Right ventricle myocardium inferior (tissue), 1 donor: ENCODE measurements at places on chromosomes 7 and 10.

- DNase-seq: peak; percentile 69
Measured at GRCh38 chr10:79380125-79380945, 33.1 kb downstream of the PPIF start.

- DNase-seq: peak; percentile 58
Measured at GRCh38 chr7:157676456-157677255, 339.9 kb downstream of the DNAJB6 start.

GRCh38 chr10:63636812-63637211 lies 115.6 kb downstream of the REEP3 start:
- no peak for DNase-seq

GRCh38 chr7:19312416-19312815 lies 167.2 kb upstream of the FERD3L start:
- no peak for DNase-seq

- no peak for DNase-seq
Measured at GRCh38 chr10:62640411-62640810, 164.1 kb upstream of the ADO start.

DNA sequence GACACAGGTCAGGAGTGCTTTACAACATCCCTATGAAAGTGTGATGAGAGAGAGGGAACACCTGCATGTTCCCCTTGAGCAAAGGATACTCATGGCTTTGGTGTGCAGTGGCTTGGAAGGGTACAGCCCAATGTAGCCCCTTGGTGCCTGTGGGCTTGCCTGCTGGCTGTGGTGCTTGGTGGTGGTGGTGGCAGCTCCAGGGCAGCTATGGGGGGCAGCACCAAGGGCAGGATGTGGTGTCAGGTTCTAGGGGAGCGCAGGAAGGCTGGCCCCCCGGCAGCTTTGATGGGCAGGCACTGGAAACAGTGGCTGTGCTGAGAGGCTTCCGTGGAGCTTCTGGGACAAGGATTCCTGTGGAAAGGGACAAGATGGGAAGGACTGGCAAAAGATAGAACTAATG lies 464.0 kb upstream of the ZMIZ1 start:
- DNase-seq: no peak

- DNase-seq: no peak
Measured at GRCh38 chr7:77877791-77878190, 79.2 kb downstream of the PHTF2 start.

- DNase-seq: no peak
Measured at GRCh38 chr10:108615576-108616320, 1307.6 kb downstream of the XPNPEP1 start.

GRCh38 chr10:50506861-50507573 lies 116.7 kb downstream of the SGMS1 start:
- DNase-seq: peak; percentile 72

GRCh38 chr7:15128716-15129115 lies 226.2 kb upstream of the DGKB start:
- DNase-seq: no peak

DNA sequence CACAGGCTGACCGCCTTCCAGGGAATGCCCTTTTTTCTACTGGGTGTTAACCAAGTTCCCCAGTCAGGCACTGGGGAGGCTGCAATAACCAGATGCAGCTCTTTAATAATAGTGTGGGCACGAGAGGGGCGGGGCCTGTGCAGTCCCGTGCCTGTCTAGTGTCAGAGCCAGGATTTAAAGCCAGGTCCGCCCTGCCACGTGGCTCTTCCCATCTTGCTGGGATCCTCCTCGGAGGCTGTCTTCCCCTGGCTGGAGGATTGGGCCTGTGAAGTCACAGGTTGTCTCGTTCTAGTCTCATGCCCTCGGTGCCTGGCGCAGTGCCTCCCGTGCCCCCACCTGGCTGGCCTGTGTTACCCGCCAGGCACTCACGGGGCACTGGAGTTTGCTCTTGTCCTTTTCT lies 25.2 kb downstream of the TMEM120A start:
- peak; percentile 70 for DNase-seq

- no peak for DNase-seq
Measured at GRCh38 chr10:33352175-33352574, 17.7 kb upstream of the NRP1 start.

GRCh38 chr7:122457325-122457724 lies 152.8 kb upstream of the FEZF1 start:
- no peak for DNase-seq

GRCh38 chr7:80453699-80454340 lies 58.0 kb downstream of the GNAT3 start:
- no peak for DNase-seq

DNA sequence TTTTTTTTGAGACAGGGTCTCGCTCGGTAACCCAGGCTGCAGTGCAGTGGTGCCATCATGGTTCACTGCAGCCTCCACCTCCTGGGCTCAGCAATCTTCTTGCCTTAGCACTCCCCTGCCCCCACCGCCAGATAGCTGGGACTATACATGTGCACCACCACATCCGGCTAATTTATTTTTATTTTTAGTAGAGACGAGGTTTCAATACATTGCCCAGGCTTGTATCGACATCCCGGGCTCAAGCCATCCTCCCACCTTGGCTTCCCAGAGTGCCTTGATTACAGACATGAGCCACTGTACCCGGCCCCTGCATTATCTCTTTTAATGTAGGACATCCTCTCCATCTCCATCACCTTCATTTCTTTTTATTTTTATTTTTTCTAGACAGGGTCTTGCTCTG lies 213.3 kb downstream of the CUX1 start:
- no peak for DNase-seq

DNA sequence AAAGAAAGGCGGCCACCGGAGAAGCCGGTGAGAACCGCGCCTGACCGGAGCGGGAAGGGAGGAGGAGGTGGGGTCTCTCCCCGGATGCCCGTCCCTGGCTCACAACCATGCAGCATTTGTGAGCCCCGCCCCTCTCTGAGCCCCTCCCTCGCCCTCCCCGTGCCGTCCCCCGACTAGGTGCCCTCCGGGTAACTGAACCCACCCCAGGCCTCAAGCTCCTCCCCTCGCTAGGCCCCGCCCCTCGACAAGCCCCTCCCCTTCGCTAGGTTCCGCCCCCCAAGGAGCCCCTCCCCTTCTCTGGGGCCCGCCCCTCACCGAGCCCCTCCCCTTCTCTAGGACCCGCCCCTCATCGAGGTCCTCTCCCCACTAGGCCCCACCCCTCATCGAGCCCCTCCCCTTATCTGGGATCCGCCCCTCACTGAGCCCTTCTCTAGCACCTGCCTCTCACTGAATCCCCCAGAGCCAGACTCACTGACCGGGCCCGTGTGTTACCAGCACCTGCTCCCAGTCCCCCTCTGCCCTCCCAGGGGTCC lies 42.2 kb upstream of the HSPB1 start:
- DNase-seq: no peak

DNA sequence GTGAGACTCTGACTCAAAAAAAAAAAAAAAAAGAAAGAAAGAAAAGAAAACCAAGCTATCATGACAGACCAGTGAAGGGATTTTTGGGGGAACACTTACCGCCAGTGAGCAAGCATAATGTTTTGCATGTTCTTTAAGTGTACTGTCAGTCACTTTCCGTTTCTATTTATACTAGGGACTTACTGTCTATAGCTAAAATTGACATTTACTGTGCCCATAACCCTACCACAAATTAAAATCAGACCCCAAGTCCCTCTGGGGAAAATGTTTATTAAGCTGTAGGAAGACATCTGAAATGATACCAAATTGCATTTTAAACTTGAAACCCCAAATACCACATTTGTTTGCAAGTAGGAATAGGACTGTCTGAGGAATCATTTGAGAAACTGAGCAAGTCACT lies 252.8 kb downstream of the TRIL start:
- DNase-seq: no peak

DNA sequence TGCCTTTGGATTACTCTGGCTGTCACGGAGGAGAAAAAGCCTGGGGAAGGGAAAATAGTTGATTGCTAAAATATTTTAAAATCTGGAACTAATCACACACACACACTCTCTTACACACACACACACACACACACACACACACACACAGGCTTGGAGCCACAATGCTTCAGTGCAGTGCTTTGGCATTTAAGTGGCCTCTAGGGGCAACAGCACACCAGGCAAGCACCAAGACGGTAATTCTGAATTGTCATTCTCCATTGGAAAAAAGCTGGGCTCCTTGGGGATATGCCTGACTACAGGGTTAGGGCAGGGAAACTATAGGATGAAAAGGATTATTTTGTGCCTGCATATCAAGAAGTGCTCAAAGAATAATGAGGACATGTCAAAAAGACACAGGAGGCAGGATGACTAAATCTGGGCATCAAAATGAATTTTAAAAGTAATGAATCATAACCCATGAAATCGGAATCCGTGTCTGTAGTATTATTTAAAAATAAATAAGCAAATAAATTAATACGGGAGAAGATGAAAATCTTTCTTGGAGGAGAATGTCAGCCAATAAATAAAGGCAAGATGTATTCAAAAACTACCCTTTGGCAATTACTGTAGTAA lies 30.4 kb upstream of the DDC start:
- DNase-seq: no peak

DNA sequence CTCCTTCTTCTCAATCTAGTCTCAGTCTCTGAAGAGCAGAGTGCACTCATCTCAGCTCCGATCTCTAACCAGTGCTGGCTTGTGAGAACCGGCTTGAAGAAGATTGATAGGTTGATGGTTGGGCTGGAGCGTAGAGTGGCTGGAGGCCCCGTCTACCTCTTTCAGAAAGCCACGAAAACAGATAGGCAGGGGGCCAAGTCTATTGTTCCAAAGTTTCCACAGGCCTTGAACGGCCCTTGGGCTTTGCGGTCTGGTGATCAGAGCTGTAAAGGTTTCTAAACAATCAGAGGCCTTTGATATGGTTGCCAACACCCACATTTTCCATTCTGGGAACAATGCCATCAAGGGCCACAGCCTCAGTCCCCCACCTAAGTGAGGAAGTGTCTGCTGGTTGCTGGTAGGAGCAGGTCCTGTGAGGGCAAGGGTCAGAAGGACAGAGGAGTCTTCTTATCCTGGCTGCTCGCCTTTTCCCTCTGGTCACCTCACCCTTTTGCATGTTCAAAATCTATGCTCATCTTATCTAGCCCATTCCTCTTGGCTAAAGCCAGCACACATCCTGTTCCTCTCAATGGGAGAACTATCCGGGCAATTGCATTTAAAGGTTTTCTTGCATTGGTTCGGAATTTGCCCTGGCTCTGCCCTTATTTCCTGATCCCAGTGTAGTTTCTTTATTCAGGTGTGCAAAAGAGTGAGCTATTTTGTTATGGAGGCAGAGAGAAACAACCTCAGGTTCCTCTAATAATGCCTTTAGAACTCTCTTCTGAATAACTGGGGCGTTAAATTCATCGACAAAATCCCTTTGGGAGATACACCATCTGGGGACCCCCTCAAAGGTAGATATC lies 70.3 kb upstream of the KMT2E start:
- no peak for DNase-seq

DNA sequence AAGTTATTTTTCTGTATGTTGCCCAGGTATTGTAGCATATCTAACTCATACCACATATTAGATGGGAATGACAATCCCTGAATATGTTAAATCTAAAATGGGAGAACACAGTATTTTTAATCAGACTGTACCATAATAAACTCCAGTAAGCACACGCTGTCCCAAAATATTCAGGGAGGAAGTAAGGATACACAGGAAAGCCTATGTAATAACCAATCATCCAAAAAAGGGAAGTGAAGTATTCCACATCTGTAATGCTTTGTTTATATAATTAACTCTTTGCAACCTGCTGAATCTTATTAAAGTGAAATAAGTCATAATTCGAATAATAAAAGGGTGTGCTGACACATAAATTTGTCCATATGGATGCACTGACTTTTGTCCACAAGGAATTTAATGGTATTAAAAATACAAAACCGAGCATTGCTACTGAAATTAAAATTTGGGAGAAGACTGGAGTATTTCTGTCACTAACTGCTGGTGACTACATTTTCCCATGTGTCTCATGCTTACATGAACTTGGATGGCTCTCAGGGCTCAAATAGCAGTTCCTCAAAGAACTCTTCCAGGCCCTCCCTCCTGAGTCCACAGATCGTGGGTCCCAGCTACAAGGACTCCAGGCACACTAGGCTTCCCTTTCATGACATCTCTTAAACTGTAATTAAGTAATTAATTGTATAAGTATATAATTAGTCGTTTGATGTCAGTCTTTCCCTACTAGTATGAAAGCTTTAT lies 120.6 kb downstream of the NEBL start:
- no peak for DNase-seq

DNA sequence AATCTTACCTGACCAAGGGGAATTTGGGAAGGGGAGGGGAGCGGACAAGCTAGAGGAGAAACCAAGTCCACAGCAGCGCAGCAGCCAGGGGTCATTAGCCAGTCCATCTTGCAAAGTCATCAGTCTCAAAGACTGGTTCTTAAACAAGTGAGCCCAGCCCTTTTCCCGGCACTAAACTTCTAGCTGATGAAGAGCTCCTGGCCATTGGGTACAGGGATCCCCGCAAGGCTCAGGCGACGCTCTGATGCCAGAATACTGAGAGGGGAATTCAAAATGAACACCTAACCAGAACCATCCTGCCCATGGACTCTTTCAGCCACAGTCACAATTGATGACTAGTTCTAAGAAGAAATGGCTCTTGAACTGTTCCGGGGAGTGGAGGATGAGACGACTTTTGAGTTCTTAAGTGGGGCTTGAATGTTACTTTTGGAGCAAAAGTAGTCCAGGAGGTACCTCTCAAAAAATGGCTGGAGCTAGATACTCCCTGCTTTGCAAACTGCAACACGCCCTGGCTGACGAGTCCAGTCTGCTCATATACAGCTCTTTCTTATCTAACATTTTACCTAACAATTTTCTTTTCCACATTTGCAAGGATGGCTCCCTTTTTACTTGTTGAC lies 2.5 kb upstream of the TWIST1 start:
- no peak for DNase-seq

DNA sequence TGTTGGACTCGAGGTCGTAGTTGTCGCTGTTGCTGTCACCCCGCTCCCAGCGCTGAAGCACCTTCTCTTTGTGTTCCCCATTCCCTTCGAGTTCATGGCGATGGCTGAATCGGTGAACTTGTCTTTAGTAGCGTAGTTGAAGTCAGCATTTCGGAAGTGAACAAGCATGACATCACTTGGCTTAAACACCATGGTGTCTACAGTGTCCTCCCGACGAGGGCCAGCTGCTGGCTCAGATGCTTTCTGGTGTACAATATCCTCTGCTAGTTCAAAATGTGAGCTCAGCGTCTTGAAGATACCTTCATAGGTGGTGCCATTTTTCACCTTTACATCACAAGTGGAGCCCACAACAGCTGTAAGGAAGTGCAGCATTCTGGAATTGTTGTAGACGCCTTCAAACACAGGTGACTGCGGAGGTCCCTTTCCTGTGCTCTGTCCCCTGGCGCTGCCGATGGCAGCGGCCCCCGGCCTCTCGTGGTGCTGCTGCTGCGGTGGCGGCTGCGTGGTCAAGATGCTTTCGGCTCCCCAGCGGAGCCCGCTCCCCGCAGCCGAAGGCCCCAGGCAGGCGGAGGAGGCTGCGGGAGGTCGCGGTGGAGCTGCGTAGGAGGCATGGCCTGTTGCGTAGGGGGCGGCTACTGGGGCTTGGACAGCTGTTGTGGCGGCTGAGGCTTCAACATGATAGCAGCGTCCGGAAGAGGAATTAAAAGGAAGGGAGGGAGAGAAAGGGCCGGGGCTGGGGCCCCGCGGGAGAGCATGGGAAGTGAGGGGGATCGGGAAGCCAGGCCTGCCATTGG lies 59.3 kb downstream of the ANKMY2 start:
- peak; percentile 61 for DNase-seq
